HEK293T (cell line): ENCODE measurements at places on chromosomes 7 and 10.

DNA sequence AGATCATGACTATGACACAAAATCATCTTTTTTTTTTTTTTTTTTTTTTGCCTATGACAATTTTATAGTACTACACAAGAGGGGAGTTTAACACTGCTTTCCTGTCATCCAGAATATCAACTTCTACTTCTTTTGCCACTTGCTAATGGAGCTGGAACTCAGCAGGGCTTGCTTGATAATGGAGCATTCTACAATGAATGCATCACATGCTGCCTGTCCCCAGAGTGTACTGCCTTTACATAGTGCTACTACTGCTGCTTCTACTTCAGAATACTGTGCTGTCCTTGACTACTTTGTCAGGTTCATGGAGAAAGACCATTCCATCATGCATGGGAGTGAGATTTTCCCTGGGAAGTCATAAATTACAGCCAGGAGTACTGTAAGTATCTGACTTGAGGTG lies 338.6 kb upstream of the SEMA3A start:
- no peak for DNase-seq

GRCh38 chr7:28988810-28989209 lies 30.7 kb upstream of the TRIL start:
- DNase-seq: no peak

DNA sequence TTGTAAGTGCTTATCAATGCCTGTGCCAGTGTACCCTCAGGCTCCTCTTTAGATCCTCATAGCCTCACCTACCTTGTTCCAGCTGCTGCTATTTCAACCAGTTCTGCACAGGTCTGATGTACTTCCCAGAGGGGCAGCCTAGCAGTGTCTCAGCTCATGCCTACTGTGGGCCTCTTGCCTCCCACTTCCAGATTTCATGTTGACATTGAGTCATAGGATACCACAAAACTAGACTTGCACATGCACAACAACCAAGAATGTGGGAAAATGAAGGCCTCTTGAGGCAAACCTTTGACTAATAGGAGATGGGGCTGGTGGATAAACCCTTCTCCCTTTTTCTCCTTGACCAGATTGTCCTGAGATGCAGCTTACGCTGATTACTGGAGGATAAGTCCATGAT lies 31.0 kb downstream of the PON3 start:
- no peak for DNase-seq

- no peak for DNase-seq
Observed at GRCh38 chr7:53656881-53657280, 621.4 kb downstream of the POM121L12 start.

DNA sequence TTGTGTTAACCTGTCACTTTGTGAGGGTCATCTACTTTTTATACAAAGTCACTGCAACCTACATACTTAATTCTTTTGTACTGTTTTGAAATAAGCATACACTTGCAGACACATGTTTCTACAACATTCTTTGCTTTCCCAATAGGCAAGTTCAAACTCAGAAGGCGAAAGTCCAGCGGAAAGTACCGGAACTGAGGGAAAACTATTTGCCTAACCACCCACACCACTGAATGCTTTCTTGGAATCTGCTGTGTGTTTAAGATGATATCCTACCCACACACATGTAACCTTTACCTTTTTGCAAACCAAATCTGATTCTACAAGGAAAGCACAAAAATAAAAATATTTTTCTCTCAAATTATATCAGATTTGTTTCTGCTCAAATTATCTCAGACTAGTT lies 139.4 kb upstream of the AGR3 start:
- DNase-seq: no peak

- peak; percentile 65 for DNase-seq
Observed at GRCh38 chr10:71837098-71837827, 13.8 kb downstream of the PSAP start.

- no peak for DNase-seq
Observed at GRCh38 chr7:14934839-14935238, 32.3 kb upstream of the DGKB start.

- DNase-seq: no peak
Observed at GRCh38 chr10:128684215-128684614, 558.0 kb upstream of the MKI67 start.

DNA sequence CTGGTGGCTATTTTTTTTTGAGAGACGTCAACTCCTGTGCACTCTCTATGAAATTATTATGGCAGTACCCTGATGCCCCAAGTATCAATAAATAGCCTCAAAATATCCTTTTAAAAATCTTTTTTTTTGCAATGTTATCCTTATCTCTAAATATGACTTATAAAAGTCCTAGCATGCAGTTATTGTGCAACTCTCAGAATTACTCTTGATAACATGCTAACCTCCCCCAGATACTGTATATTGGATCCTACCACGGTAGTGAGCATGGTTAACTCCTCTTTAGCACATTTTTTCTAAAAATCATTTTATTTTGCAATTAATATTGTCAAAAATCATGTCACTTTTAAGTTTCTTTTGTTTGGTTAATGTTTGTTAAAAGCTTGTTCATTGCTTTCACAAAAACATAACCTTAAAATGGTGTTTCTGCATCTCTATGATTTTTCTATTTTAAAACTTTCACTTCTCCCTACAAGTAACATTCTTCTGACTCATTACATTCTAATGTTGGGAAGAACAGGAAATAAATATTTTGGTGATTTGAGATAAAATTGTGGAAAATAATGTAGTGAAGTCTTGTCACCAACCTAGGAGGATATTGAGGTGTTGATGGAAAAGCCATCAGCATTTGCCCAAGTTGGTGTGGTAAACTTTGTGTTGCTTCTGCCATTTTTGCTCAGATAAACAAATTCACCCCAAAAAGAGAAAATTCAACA lies 42.1 kb upstream of the ADRA2A start:
- no peak for DNase-seq

- DNase-seq: no peak
Observed at GRCh38 chr10:85226596-85226995, 898.2 kb downstream of the CCSER2 start.

DNA sequence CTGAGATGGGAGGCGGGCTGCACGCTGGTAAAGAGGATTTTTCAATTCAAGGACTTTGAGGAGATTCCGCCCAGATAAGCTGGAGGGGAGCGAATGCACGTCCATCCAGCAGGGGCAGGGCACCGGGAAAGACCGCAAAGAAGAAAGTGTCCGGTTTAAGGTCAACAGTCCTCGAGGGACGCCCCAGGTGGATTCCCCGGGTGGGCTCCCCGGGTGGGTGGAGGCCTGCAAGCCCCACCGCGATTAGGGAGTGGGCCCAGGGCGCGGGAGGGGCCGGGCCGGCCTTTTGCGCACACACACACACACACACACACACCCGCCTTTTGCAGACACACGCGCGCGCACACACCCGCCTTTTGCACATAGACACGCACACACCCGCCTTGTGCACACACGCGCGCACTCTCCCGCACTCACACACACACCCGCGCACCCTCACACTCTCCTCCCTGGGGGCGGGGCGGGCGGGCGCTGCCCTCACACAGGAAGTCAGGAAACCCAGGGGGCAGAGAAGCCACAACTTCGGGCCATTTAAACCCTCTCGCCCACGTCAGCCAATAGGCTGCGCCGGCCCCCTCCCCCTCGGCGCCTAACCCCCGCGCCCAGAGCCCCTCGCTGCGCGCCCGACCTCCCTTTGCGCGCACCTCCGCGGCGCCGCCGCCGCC lies 615 bp downstream of the ARHGAP12 start:
- DNase-seq: peak; percentile 39

DNA sequence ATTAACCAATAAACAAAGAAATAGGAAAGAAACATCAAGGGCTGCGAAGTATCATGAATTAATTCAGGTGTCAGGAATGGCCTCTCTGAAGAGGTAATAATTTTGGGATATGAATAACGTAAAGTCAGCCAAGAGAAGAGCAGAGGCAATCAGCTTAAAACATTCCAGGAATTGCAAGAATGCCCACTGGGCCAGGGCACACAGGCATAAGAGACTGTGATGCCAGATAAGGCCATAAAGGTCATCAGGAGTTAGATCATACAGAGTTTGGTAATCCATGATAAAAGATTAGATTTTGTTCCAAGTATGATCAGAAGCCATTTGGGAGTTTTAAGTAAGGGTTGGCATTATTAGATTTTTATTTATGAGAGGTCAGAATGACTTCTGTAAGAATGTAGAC lies 53.2 kb upstream of the ABCB4 start:
- DNase-seq: no peak

DNA sequence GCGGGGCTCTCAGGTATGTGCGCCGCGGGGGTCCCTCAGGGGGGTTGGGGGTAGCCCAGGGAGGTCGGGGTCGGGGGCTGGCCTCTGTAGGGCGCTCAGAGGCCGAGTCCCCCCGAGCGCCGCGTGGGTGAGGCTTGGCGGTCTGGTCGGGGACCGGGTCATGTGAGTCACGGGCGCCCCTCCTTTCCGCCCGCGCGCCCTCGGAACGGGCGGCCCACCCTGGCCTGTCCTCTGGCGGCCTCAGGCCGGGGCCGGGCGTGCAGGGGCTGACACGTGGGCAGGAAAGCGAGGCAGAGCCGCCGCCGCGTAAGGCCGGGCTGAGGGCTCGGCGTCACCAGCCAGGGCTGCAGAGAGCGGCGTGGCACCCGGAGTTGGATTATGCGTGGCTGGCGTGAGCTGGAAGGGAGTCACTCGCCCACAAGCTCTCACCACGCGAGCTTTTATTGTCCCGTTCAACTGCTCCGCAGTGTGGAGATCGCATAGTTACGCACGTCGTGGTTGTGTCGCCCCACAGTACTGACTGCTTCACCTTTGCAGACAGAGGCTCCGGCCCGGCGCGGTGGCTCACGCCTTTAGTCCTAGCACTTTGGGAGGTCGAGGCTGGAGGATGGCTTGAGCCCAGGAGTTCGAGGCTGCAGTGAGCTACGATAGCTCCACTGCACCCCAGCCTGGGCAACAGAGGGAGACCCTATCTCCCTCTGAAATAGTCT lies 385 bp downstream of the SHLD2 start:
- DNase-seq: peak; percentile 55

DNA sequence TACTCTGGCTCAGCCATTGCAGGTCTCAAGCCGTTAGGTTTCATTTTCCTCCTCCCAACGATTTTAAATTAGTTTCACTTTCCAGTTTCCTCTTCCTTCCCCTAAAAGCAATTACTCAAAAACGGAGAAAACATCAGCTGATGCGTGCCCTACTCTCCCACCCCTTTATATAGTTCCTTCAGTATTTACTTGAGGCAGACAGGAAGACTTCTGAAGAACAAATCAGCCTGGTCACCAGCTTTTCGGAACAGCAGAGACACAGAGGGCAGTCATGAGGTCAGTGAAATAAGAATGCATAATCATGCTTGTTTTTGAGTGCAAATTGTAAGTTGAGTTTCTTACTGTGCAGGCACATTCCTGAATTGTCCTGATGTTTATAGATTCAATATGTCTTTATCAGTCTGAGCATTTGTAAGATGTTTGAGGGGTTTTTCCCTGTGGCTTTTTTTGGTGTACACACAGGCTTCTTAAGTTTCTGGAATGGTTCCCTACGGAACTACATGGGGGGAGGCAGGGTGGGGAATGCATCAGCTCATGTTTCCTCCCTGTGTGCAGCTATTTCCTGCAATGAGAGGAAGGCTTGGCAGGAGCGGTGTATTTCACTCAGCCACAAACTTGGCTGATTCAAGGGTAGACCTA lies at the start of gene IFIT3:
Gene IFIT3 (plus strand): TSS at position 195 of the 639 bp plus-strand sequence. CDS start 77 bp downstream, at position 272.
- DNase-seq: peak; percentile 58

DNA sequence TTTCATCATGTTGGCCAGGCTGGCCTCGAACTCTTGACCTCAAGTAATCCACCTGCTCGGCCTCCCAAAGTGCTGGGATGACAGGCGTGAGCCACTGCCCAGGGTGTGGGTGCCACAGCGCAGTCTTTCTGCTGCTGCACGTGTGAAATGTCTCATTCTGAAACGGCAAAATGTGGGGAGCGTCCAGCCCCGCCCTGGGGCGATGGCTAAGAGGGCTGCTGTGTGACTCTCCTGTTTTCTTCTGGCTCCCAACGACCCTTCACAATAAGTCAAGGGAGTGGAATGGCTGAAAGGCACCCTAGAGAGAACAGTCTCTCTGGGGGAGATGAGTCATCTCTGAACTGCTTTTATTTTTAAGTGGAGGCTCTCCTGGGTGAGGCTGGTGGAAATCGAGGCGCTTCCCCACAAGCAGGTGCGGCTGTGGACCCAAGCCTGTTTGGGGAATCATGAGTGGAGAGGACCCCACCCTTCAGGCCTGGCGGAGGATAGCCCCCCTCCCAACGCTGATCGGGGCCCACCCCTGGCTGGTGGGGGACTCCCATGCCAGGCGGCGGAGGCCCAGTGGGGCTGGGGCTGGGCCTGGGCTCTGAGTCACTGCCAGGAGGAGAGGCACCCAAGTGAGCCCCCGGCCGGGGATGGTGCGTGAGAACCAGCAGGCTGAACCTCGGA lies 18.0 kb downstream of the ADAP1 start:
- no peak for DNase-seq

- DNase-seq: no peak
Observed at GRCh38 chr10:7264313-7264756, 146.5 kb downstream of the SFMBT2 start.

- DNase-seq: no peak
Observed at GRCh38 chr7:6440381-6440780, 7.4 kb downstream of the DAGLB start.

- no peak for DNase-seq
Observed at GRCh38 chr7:20383351-20383750, 52.7 kb downstream of the ITGB8 start.
